Activated CD8-positive, alpha-beta memory T cell treated with anti-CD3 and anti-CD28 coated beads, Interleukin-2, amount 10 ng/mL, durations not matched to agents 7 days and 5 days (primary cell): ENCODE measurements at places on chromosomes 13 and 19.
A peak's percentile ranks its signal among the peaks of the same experiment; 100 is the strongest.

- no peak for DNase-seq
Measured at GRCh38 chr13:51707461-51707860, 96.5 kb downstream of the DHRS12 start.

- no peak for DNase-seq
Measured at GRCh38 chr19:54147676-54148075, 10.1 kb downstream of the CNOT3 start.

- no peak for DNase-seq
Measured at GRCh38 chr19:48135411-48135810, 24.8 kb upstream of the PLA2G4C start.

DNA sequence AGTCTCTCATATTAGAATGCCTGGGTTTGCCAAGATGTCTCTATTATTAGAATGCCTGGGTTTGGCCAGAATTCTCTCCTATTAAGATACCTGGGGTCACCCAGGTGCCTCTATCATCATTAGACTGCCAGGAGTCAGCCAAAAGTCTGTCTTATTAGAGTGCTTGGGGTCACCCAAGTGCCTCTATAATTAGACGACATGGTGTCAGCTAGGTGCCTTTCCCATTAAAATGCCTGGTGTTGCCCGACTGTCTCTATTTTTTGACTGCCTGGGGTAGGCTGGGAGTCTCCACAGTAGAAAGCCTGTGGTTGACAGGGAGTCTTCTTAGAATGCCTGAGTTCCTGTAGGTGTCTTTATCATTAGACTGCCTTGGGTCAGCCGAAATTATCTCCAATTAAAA, 1536.6 kb downstream of the UQCRFS1 start:
- DNase-seq, result no peak

GRCh38 chr19:54297759-54298305, 15.1 kb downstream of the LILRA5 start:
- DNase-seq, result no peak

- no peak for DNase-seq
Measured at GRCh38 chr19:7482584-7483439, 6.0 kb downstream of the PEX11G start.

DNA sequence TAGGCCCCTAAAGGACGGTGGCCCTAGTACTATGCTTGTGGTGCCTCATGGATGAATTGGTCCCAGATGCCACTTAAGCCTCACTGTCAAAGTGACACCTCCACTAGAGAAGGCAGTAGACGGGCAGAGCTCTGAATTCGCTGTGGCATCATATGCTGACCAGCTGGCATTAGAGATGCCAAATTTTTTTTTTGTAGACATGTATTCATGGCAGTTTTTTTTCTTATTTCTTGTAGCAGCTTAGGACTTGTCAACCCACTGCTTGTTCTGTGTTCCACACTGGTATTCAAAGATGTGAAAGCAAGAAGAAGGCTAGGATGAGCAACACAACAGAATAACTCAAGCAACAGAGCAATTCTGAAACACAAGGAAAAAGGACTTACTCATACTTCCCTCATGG, 212.5 kb downstream of the DLEU7 start:
- no peak for DNase-seq

GRCh38 chr19:16637535-16637934, 9.5 kb upstream of the MED26 start:
- no peak for DNase-seq

DNA sequence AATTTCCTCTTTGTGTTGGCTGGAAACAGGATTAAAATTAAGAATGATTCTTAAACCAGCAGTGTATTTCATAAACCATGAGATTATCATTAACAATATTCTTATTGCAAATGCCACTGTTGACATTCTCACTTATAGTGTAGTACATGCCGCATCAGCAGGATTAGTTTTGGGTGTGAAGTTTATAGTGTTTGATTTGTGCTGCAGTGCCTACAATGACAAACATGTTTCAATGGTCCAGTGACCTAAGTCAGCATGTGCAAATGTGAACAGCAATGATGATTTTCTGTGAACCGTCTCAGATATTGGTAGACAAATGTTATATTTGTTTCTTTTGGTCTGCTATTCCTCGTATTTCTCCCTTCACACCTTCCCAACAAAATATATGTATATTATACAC, 49.8 kb upstream of the TDRD3 start:
- DNase-seq, result no peak

DNA sequence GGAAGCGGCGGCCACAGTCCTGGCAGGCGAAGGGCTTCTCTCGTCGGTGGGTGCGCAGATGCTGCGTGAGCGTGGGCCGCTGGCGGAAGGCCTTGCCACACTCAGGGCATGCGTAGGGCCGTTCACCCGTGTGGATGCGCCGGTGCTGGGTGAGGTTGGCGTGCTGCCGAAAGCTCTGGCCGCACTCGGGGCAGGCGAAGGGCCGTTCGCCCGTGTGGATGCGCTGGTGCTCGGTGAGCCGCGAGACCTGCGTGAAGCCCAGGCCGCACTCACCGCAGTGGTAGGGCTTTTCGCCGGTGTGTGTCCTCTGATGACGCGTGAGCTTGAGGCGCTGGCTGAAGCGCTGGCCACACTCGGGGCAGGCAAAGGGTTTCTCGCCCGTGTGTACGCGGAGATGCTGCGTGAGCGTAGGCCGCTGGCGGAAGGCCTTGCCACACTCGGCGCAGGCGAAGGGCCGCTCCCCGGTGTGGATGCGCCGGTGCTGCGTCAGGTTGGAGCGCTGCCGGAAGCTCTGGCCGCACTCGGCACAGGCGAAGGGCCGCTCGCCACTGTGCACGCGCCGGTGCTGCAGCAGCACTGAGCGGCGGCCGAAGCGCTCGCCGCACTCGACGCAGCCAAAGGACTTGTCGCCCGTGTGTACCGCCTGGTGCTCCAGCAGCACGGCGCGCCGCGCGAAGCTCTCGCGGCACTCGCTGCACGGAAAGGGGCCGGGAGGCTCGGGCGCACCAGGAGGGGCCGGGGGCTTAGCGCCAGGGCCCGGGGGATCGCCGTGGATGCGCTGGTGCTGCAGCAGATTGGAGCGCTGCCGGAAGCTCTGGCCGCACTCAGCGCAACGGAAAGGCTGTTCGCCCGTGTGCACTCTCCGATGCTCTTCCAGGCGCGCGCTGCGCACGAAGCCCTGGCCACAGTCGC, 4.0 kb upstream of the UBE2M start:
- DNase-seq, result peak; percentile 68

GRCh38 chr19:46704379-46705076, 12.4 kb downstream of the PRKD2 start:
- DNase-seq, result peak; percentile 90

DNA sequence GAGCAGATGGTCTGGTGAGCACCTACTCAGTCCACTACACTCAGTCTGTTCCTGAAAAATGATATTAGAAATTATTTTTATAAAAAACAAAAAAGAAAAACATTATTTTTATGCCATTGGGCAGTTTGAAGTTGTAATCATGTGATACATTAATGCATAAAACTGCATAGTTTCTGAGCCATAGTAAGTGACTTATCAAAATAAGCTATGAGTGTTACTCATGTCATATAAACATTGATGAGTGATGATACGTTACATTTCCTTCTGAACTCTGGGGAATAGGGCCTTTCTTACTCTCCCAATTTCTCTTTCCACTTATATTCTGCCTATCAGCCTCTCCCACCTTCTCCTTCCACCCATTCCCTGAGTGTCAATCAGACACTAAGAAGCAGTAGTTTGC, 8.9 kb downstream of the ZNF805 start:
- DNase-seq, result no peak

- no peak for DNase-seq
Measured at GRCh38 chr19:9801976-9802375, 16.9 kb downstream of the FBXL12 start.

- no peak for DNase-seq
Measured at GRCh38 chr19:34299576-34299975, 45.2 kb downstream of the GARRE1 start.

GRCh38 chr13:25905611-25906010, 146.2 kb downstream of the SHISA2 start:
- no peak for DNase-seq

DNA sequence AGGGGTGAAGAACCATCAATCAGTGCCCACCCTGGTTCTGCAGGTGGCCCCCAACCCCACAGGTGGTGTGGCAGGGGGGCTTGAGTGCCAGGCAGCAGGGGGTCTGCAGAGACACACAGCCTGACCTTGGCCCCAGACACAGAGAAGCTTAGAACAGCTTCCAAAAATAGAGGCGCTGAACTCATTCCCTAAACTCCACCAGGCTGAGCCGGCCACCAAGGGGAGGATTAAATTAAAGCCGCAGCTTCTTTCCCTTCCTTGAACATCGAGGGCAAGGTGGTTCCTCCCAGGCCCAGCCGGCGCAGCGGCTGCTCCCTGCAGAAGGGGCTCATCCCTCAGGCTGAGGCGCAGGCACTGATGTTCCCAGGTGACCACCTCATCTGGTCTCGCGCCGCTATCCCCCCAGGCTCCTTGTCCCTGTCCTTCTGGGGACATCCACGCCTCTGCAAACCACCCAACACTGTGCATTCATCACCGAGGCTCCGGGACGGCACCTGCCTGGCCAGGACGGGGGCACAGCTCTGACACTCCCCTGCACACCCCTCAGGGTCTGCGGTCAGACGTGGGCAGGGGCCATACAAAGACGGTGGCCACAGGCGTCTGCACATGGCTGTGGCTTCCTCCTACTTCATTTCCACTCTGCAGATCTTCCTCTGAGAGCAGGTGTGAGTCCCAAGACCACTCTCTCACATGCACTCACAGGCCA, 30.9 kb downstream of the LAMP1 start:
- no peak for DNase-seq

- no peak for DNase-seq
Measured at GRCh38 chr13:25973576-25973975, 78.2 kb downstream of the SHISA2 start.

GRCh38 chr13:48892053-48892687, 83.5 kb upstream of the FNDC3A start:
- DNase-seq, result no peak

DNA sequence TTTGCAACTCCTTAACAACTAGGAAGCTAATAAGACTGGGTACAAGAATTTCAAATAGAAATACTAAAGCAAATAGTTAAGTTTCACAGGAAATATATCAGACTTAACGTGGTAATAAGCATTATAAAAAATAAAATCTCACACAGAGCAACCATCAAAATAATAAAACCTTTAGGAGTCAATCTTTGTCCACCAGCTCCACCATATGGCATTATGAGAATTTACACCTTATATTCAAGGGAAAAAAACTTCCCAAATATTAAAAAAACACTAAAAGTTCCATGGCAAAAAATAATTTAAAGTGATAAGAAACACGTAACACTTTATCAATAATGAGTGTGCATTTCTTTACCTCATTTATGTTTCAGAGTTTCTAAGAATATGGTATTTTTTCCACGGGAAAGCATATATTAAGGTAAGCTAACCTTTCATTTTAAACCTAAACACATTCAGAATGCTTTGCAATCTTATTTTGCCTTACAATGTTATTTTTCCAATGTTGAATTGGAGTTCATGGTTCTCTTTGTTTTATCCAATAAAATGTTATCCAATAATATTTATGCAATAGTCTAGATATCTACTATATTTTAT, 423.2 kb upstream of the SGCG start:
- no peak for DNase-seq

GRCh38 chr13:45276913-45277312, 64.1 kb downstream of the TPT1 start:
- no peak for DNase-seq

- DNase-seq, result no peak
Measured at GRCh38 chr19:44592451-44592890, 20.9 kb upstream of the IGSF23 start.

DNA sequence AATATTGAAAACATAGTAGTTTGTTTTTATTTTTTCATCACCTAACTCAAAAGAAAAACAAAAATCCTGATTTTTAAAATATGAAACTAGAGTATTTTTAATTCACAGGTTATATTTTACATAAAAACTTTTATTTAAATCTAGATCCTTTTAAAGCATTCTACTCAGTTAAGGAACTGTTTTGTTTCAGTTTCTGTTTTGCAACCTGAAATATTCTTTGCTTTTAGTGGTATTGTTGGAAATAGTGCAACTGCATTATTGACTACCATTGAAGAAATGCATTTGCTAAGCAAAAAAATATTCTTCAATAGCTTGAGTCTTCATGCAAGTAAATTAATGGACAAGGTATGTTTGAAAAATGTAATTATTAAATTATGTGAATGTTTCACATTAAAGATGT, 43.8 kb downstream of the COG6 start:
- no peak for DNase-seq

DNA sequence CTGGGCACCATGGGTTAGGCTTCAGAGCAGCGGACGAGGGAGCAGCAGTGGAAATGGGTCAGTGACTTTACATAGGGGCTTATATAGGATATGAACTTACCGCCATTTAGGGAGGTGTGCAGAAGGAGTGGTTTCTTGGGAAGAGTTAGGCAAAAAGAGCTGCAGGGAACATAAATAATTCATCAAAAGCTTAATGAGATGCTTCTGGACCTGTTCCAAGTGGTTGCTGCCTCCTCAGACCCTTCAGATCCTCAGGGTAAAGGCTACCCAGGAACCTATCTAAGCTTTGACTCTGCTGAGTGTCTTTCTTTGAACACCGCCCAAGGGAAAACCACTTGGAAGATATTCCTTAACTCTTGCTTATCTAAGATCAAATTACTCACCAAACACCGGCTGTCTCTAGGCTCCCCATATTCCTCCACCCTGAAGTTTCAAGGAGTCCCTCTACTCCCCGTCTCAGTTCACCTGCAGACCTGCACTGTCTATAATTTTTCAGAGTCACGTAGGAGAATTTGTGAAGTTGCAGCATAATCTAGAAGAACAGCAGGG, at the start of gene IGFL4:
TSS of gene IGFL4 (minus strand) at position 51 of the 549 bp plus-strand sequence. CDS start at position 11, 40 bp downstream.
- no peak for DNase-seq
